Foreskin melanocyte (primary cell): ENCODE measurements at places on chromosomes 12 and 14.

- DNase-seq = no peak
Observed at GRCh38 chr14:67817750-67818438, 1.5 kb upstream of the ZFYVE26 start.

- DNase-seq = no peak
Observed at GRCh38 chr12:80187660-80188090, 88.3 kb downstream of the OTOGL start.

DNA sequence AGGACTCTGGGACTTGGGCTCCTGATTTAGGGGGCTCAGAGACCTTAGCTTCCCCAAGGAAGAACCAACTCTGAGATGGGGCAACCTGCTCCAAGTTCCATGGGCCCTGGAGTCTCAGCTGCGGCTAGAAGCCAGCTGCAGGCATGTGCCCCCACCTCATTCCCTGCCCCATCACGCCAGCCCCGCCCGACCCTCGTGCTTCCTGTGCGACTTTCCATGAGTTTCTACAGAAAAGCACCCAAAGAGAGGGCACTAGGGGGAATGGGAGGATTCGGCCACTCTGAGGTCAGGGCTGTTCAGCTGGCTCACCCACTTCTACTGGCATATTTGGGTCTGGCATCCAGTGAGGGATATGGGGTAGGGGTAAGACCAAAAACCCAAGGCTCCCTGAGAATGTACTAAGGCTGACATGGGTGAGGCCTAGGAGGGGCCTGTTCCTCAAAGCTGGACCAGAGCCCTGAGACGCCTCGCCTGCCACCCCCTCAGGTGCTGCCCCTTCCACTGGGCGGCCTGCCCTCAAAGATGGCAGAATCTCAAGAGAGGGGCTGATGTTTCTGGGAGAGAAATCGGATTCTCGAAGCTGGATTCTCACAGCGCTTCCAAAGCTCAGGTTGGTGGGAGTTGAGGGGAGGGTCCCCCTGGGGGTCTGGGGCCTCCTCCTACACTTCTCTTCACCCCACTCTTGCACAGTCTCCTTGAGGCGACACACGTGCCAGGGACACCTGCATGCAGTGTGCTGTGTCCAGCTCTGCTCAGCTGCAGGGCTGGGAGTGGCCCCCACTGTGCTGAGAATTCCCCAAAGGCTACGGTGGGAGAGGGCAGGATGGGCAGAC, 22.1 kb downstream of the FAIM2 start:
- DNase-seq = no peak

GRCh38 chr14:69354383-69355153, 43.5 kb downstream of the ERH start:
- no peak for DNase-seq

DNA sequence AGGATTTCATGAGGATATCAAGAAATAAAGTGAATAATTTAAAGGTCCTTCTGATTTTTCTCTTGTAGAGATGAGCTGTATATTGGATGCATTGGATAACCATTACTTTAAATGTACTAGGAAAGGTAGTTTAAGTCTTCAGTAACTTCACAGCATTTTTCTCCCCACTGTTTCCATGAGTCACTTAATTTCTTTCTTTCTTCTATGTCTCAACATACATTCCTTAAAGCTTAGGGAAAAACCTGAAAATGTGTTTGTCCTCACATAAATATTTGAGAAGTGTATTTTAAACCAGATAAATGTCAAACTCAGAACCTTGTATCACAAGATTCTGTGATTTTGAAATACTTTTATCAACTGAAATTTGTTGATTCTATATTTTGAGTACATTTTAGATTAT, 1970.2 kb upstream of the FLRT2 start:
- DNase-seq = no peak

DNA sequence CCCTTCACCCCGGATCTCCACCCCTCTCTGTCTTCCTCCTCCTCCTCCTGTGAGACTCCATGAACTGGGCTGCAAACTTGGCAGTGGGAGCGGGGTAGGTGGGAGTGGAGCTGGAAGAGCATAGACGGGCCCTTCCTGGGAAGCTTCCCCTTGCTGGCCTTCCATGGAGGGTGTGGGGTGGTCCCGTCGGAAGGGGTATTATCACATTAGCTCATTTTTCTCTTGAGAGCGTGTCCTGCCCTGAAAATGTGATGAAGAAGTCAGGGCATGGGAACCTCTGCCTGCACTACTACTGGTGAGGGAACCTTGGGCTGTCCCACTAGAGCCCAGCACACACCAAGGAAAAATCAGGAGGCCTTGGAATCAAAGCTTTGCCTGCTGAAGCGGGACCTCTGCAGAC, 66.5 kb downstream of the CACNA1C start:
- DNase-seq = no peak

- DNase-seq = no peak
Observed at GRCh38 chr12:66848967-66849366, 170.1 kb upstream of the GRIP1 start.

DNA sequence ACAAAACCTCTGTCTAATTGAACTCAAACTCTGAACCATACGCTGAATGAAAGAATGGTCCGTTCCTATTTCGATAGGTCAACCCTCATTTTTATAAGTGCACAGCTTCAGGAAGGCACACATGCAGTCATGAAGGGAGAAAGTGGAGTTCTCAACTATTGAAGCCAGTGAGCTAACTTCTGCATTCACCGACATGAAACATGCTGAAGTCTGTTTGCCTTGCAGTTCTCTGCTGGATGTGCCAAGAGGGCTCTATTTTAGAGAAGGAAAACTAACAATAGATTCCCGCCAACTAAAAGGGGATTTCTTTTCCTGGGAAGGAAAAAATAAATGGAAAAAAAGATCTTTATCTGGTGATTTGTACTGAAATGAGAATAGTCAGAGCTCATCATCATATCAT, 191.0 kb upstream of the PLEKHG7 start:
- DNase-seq = no peak

- DNase-seq = no peak
Observed at GRCh38 chr12:80101126-80101525, 1.8 kb downstream of the OTOGL start.

- DNase-seq = peak; percentile 66
Observed at GRCh38 chr14:91244501-91244901, at the start of gene GPR68. Gene GPR68 (minus strand): TSS chr14:91244704. CDS start chr14:91235050, 9,654 bp downstream.

- DNase-seq = no peak
Observed at GRCh38 chr12:47094804-47095203, 15.0 kb upstream of the AMIGO2 start.

DNA sequence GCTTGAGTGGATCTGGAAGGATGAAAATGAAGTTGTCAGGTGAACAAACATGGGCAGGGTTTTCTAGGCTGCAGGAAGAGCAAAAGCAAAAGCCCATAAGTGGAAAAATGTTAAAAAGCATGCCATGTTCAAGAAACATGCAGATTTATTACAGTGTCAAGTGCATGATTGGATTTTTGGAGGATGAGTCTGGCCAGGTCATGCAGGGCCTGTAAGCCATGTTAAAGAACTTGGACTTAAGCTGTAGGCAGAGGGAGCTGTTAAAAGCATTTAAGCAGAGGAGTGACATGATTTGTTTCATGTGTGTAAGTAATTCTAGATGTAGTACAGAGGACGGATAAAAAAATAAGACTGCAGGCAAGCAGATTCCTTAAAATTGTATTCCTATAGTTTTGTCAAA, 16.3 kb upstream of the SINHCAF start:
- DNase-seq = no peak

DNA sequence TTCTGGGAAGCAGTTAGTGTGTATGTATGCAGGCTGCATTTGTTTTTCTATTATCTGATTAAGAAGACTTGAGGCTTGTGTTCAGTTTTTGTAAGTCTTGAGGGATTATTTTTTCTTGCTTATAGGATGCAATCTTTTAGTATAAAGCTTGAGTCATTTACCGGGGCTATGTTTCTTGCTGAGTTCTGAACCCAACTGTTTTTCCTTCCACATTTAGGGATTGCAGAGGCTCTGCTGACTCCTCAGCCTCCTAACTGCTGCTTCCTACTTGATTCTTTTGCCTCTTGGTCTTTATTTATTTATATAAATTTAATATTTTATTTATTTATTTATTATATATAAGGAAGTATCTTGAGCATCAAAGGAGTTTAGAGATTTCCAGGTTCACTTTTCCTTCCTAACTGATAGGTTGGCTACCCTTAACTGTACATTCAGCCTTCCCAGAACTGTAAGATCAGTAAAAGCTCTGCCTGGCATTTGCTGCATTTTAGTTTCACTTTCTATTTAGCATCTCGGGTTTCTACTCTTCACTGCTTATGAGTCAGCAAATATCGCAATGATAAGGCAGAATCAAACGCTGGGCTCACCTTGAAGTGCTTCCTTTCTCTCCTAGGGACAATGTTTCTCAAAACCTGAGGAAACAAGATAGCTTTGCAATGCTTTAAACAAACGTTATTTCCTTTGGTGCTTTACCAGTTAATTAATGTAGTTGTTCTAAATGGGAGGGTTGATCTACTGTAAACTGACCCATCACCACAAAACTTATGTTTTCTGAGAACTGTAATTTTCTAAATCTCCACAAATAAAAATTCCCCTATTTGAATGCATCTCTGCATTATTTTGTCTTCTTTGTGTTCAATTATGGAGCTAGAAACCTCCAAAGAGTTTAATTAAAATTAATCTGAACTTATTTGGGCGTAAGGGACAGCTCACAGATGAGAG, 1183.7 kb upstream of the TMEM132C start:
- DNase-seq = peak; percentile 59

- no peak for DNase-seq
Observed at GRCh38 chr14:96056509-96057422, 17.6 kb downstream of the C14orf132 start.

DNA sequence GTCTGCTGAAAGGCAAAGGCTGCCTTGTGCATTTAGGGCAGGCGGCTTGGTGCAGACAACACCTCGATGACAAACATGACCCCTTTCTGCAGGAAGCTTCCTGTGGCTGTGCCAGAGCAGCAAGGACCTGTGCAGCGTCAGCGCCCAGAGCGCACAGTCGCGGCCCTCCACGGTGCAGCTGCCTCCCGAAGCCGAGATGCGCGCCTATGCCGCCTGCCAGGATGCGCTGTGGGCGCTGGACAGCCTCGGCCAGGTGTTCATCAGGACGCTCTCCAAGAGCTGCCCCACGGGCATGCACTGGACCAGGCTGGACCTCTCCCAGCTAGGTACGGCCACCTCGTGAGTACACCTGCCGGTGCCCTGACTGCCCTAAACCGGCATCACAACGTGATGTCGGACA, 57.3 kb downstream of the ANKRD9 start:
- DNase-seq = no peak
